GM18507 (cell line): ENCODE measurements at places on chromosomes 4 and X.

GRCh38 chr4:172630280-172630679 is 538.3 kb upstream of the GALNT7 start:
- DNase-seq = no peak

- no peak for DNase-seq
Measured at GRCh38 chr4:169745291-169745690, 12.5 kb downstream of the HPF1 start.

GRCh38 chr4:63349674-63350025 is 1059.6 kb downstream of the TECRL start:
- no peak for DNase-seq

- no peak for DNase-seq
Measured at GRCh38 chr4:163404580-163404979, 60.9 kb downstream of the NPY5R start.

DNA sequence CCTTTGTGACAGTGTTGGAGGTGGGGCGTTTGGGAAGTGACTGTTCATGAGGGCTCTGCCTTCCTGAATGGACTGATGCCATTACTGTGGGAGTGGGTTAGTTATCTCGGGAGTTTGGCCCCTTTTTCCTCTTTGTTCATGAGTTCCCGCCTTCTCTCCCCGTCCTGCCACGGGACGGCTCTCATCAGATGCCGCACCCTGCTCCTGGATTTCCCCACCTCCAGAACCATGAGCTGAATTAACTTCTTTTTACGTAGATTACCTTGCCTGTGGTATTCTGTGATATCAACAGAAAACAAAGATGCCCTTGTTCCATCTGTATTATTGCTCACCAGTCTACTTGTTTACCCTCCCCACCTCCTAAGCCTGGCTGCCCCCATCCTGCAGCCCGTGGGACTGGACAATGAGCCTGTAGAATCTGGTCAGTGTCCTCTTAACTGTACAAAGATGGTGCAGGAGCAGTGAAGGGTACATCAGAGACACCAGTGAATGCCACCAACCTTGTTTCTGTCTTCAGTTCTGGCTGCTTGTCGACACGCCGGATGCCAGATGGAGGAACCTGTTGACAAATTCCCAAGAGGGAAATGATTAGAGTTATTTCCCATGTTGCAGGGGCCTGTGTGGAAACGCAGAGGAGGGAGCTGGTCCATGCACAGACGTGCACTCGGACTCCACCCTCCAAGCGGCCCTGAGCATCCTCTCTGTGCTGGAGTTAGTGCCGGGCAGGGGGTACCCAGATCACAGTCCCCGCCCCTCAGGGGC is 104.7 kb downstream of the ABLIM2 start:
- DNase-seq = no peak

- no peak for DNase-seq
Measured at GRCh38 chr4:138892483-138893407, 122.8 kb upstream of the NOCT start.

DNA sequence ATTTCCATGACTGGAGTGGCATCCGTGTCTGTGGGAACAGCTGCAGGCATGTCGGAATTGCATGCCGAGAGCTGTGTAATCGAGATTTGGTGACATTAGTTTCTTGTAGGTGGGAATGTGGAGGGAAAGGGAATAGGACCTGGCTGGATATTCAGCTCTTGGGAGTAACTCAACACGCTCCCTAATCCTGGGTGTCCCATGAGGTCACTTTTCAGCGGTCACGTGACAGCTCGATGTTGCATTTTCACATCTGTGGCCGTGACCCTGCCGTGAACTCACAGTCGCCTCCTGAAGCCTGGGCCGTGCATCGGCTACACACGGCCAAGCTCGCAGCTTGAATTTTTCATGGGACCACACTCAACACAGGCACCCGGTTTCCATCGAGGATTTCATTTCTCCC is 25.8 kb upstream of the PSAPL1 start:
- no peak for DNase-seq

DNA sequence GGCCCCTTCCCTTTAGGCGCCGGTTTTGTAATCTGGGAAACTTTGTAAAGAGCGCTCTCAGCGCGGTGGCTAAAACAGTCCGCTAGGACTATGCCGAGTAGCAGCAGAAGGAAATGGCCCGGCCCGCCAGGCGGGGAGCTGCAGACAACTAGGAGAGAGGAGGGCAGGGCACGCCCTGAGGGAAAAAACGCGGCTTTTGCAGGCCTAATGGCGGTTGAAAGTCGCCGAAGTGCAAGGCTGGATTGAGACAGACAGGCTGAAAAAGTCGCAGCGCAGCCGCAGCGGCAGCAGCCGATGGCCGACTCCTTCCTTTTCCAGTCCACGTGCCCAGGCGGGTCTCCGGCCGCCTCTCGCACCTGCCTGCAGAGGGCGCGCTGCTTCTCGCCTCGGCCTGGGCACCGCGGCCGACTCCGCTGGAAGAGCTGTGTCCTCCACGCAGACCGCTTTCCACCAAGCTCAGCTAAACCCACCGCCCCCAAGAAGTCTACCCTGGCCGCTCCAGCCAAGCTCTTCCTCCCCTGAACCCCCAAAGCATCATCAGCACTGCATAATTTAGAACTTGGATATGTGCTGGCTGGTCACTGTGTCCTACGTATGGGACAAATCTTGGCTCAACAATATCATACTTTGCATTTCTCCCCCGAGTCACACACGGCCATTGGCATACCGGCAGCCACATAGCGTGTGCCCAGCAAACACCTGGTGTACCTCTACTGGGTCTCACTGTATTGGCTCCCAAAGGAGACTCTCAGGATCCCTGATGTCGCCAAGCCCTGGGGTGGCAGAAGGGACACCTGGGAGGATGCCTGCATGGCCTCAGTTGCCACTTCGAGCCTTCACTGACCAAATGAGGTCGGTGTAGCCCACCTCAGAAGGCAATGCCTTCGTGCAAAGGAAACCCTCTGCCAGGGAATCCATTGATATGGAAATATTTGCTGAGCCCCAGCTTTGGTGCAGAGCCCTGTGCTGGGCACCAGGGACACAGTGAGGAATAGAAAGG is 14.5 kb downstream of the SLC25A5 start:
- DNase-seq = no peak

DNA sequence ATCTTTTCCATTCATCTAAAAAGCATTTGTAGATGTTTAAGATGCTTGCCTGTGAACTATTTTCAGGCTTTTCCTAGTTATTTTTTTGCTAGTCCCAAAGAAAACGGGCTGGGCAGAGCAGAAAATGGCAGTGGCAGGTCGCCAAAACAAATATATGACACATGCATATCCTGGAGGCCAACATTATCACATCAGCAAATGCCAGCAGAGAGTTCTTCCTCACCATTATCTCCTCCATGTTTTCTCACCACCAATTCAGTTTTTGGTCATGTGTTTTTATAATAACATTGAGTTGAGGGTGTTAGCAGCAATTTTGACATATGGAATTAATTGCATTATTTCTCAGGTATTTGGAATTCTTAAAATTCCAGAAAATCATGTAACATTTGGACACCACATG is 97.9 kb upstream of the EOLA2 start:
- no peak for DNase-seq

DNA sequence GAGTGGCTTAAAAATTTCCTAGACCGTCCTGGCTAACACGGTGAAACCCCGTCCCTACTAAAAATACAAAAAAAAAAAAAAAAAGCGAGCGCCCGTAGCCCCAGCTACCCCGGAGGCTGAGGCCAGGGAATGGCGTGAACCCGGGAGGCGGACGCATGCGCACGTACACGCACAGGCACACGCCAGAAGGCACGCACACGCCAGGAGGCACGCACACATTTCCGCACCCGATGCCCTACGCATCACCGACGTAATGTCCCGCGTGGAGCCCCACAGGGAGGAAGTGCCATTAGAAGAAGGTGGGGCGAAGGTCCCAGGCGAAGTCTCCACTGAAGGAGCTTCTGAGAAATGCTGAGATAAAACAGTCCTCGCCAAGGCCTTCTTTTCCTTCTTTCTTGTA is 41.4 kb downstream of the NLGN4X start:
- DNase-seq = no peak

- DNase-seq = no peak
Measured at GRCh38 chr4:102061133-102061532, 270.6 kb downstream of the BANK1 start.

DNA sequence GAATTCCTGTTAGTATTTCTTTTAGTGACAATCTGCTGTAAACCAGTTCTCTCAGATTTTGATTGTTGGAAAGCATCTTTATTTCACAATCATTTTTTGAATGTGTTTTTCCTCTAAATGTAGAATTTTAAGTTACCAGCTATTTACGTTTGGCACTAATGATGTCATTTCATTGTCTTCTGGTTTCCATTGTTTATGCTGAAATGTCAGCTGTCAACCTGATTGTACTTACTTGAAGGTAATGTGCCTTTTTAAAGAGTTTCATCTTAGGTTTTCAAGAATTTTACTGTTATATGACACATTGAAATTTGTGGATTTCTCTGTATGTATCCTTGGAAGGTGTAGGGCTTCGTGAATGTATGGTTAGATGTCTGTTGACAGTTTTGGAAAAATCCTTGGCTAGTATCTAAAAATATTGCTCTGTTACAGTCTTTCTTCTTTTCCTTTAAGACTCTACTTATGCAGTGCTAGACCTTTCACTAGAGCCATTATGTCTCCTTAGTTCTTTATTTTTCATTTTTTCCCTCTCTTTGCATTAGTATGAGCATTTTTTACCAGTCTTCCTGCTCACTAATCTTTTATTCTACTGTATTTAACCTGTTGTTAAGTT is 30.4 kb downstream of the SMAD1 start:
- no peak for DNase-seq

DNA sequence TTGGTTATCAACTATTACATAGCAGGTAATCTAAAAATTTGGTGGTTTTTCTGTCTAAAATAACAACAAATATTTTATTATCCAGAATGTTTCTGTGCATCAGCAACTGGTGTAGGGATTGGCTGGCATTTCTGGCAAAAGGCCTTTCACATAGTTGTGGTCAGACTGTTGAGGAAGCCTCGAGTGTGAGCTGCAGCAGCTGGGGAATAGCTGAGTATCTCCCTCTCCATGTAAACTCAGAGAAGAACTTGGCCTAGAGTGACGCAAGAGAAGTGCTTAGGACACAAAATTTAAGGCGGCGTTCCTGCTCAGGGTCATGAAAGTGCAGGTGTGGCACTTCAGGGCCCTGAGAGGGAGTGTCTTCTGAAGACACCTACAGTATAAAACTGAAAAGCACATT is 558.9 kb downstream of the SPOCK3 start:
- no peak for DNase-seq

GRCh38 chr4:54779476-54780148 is 121.9 kb downstream of the KIT start:
- no peak for DNase-seq

GRCh38 chrX:114712466-114712865 is 128.6 kb downstream of the HTR2C start:
- DNase-seq = no peak

GRCh38 chrX:68710870-68711576 is 63.6 kb downstream of the STARD8 start:
- peak; percentile 7 for DNase-seq

- DNase-seq = no peak
Measured at GRCh38 chr4:10891866-10892265, 207.3 kb upstream of the CLNK start.

- no peak for DNase-seq
Measured at GRCh38 chr4:185529413-185529812, 5.9 kb downstream of the PDLIM3 start.

DNA sequence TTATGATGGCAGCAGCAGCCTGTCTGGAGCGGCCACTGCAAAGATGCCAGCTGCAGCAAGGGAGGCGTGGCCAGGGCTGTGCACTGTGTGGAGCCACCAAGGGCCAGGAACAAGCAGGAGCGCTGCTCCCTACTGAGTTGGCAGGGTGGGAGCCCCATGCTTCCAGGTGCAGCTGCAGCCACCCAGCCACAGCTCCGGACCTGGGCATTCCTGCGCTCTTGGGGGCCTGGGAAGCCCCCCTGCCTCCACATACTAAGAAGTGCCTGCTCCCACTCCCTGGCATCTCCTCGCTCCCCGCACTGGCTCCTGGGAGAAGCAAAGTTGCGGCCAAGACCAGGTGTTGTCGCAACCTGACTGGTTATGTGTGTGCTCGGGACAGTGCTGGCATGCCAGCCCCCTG is 619.8 kb downstream of the DMD start:
- DNase-seq = no peak

DNA sequence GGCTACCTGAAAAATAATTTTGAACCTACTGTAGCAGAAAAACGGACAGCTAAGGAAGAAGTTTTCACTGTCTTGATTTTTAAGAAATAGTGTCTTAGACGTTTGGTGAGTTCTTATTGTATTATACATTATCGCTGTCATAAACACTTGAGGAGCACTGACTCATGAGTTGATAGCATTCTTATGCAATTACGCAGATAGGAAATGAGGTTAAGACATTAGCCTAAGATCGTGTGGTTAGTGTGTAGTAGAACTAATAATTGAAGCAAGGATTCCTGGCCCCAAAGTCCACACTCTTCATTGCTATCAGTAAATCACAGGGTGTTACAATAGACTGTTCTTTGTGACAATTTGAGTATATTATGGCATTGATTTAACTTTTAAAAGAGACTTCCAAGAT is 238.1 kb downstream of the ARAP2 start:
- DNase-seq = no peak

- no peak for DNase-seq
Measured at GRCh38 chr4:145736241-145736831, 56.4 kb downstream of the C4orf51 start.

- DNase-seq = no peak
Measured at GRCh38 chrX:29724316-29724715, 491.0 kb upstream of the MAGEB2 start.

GRCh38 chrX:45749375-45749774 is 548.7 kb upstream of the DIPK2B start:
- no peak for DNase-seq

DNA sequence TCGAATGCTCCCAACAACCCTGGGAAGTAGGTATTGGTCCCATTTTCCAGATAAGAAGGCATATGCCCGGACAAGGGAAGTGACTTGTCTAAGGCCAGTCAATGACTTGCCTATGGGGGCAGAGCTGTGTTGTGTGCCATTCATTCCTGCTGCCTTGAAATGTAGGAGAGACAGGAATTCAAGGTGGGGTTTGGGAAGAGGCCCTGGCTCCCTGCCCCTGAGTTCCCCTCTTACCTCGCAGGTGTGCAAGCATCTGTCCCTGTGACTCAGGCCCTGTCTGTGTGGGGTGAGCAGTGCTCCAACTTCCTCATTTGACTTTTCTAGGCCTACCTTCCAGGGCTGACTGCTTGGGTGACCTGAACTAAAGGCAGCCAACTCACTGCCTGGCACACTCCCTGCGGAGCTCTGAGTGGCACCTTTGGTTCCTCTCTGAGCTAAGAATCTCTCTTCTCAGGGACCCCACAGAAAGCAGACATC is 5.1 kb downstream of the EFNB1 start:
- no peak for DNase-seq

DNA sequence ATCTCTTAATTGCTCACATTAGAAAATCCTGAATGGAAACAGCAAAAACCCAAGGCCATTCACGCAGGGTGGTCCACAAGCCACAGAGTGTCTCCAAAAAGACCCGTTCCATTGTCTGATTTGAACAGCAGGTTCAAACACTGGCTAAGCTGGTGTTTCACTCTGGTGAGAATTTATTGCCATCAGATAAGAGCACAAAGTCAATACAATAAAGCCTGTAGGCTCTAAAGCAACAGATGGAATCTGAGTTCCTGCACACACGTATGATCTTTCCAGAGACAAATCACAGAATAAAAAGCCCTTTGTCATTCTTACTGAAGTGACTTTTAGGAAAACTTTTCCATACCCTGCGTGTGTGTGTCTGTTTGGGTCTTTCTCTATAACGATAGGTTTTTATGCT is 5.1 kb upstream of the SFRP2 start:
- no peak for DNase-seq

GRCh38 chr4:39883646-39884045 is 94.1 kb downstream of the PDS5A start:
- DNase-seq = no peak

GRCh38 chr4:32748498-32748897 is 2028.3 kb downstream of the PCDH7 start:
- DNase-seq = no peak

GRCh38 chr4:117971403-117971802 is 62.9 kb upstream of the NDST3 start:
- no peak for DNase-seq
